CD4-positive, alpha-beta T cell treated with Interferon gamma for 1 hour (primary cell): ENCODE measurements at places on chromosomes 16 and 17.

GRCh38 chr17:46774108-46774737 lies 44.3 kb downstream of the WNT3 start:
- no peak for DNase-seq

GRCh38 chr17:34626121-34626681 lies 46.8 kb downstream of the TMEM132E start:
- DNase-seq, result no peak

- no peak for DNase-seq
Measured at GRCh38 chr17:32529604-32530003, 42.8 kb downstream of the CDK5R1 start.

GRCh38 chr16:73304008-73304774 lies 256.3 kb upstream of the ZFHX3 start:
- no peak for DNase-seq

GRCh38 chr16:89444728-89445127 lies 45.6 kb downstream of the ANKRD11 start:
- DNase-seq, result no peak

DNA sequence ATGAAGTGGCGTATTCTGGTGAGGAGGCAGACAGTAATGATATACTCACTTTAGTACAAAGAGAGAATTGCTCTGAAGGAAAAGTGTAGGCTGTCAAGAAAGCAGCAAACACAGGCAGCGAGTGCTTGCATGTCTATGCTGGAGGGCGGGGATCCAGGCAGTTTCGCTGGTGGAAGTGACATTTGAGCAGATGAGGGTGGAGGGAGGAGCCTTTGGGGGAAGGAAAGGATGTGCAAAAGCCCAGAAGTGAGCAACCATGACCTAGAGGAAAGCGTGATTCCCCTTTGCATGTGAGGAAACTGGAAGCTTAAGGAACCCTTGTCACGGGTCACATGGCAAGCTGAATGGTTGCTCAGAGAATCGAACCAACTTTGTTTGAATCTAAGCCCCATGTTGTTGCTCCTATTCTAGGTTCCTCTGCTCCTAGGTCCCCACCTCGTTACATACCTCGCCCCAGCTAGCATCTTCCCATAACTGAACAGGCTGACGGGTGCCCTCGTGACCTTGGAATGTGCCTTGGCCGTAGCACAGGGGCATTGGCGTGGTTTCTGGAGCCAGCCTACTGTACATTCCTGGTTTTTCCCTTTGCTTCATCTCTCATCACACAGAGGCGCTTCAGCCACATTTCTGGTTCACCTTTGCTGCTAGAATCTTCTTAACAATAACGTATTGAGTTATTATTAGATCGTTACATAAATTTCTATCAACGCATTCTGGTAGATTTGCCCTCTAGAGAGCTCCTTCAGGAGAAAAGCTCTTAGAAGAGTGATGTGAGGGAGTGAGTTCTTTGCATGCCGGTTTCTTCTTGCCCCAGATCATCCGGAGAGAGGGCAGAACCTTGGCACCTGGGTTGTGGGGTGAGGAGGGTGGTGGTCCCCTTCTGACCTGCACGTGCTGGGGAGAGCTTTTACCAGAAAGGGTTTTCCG lies 191.8 kb downstream of the SNX29 start:
- DNase-seq, result no peak

GRCh38 chr17:66775881-66776400 lies 59.0 kb upstream of the CACNG5 start:
- no peak for DNase-seq

DNA sequence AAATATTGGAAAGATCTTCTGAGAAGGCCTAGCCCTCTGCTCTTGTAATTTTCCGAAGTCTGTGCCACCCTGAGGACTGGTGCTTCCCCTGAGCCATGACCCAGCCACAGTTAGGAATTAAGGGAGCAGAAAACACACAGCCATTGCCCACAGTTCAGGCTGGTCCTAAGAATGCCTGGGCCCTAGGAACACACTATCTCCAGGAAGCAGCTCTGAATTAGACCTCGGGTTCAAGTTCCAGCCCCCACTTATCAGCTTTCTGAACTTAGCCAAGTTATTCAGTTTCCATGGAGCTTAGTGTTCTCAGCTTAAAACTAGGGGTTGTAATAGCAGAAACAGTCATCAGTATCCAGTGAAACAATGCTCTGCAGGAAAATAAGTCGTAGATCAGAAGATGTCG lies 56.0 kb downstream of the CDH13 start:
- no peak for DNase-seq

GRCh38 chr16:53743149-53743566 lies 39.2 kb downstream of the FTO start:
- DNase-seq, result no peak

DNA sequence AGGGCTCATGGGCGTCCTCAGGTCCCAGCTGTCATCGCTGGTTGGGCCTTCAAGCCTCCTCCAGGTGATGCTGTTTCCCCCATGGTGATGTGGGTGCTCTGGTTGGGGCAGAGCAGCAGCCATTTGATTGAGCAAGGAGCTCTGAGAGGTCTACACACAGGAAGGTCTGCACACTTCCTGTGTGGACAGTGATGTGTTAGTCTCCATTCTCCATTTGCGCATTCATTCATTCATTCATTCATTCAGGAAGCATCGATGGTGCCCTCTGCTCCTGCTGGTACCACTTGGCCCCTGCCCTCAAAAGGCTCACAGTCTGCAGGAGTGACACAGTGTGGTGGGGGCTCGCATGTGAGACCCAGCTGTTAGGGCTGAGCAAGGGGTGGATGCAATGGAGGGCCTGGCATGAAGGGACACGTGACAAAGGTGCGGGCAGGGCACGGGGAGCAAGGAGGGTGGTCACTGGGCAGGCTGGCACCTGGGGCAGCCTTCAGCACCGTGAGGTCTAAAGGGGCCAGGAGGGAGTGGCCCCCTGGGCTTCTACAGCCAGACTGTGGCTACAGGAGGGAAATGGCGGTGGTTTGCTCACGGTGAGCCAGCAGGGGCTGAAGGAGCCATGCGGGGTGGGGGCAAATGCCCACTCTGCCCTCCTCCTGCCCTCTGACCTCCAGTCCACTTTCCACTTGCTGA lies 1.5 kb downstream of the ADGRG3 start:
- DNase-seq, result no peak
